GOT3 (cell line): ENCODE measurements at places on chromosomes 6 and 20.

- no peak for DNase-seq
Observed at GRCh38 chr6:147949981-147950622, 392.5 kb upstream of the SASH1 start.

DNA sequence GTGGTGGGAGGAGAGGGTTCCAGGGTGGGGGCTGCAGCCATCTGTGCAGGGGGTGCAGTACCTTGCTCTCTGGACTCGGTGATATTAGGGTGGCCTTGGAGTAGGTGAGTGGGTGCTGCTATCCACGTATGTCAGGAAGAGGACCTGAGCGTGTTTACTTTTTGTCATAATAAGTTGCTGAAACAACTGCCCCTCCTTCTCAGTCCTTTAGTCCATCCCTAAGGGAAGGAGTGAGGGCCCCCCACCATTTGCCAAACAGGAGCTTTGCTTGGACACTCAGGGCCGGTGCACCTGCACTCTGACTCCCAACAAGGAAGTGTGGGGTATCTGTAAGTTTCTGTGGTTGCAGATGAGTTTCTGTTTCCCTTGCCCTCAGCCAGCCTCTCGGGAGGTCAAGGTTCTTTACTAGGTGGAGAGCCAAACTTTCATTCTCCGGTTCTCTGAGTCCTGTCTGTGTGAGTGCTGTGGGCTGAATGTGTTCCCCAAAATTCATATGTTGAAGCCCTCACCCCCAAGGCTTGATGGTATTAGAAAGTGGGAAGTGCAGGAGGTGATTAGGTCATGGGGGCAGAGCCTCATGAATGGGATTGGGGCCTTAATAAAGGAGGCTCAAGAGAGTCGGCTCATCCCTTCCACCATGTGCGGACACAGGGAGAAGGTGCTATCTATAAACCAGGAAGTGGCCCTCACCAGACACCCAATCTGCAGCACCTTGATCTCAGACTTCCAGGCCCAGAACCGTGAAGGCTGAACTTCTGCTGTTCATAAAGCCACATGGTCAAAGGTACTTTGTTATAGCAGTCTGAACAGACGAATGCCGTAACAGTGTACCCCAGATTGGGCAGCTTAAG is 19.6 kb upstream of the CCR6 start:
- no peak for DNase-seq

DNA sequence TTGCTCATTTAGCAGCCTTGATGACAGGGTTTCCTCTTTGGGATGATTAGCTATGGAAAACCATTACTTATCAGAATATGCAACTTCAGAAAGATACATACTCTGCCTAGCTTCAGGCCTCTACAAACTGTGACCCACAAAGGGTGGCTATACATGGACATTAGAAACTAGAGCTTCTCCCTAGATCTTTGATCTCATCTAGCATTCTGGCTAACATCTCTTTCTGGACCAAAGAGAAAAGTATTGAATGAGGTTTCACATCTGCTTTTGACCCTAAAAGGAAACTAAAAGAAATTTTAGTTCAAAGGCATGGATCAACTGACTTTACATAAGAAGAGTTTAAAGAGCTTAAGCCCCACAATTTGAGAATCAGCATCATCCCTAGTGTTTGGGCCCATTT is 12.4 kb upstream of the HMGN3 start:
- no peak for DNase-seq

DNA sequence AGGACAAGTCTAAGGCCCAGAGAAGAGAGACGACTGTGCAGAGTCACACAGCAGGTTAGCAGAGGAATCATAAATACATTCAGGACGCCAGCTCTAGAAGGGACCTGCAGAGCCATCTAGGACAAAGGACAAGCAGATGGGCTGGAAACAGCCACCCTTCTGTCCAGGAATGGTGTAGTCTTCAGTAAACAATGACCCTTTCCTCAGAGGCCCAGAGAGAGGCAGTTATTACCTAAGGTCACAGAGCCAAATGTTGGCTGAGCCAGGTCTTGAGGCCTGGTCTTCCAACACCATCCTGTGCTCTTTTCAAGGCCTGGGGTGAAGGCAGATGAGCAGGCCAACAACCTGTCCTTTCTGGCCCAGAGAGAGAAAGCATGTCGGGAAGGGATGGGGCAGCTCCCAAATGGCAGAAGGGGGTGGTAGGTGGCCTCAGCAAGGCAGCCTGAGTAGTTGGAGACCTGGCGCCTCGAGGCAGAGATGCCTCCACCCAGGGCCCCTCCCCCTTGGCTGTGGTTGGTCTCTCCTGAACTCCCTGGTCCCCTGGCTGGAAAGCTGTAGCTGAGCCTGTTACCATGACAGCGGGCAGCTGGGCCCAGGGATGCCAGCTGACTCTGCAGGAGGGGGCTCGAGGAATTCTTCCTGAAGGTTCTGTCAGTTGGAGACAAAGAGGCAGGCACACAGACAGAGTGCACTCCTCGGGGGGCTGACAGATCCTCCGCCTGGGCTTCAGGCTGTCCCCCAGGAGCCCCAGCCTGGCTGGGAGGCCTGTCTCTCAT is 24.8 kb downstream of the EPB41L1 start:
- DNase-seq: no peak

DNA sequence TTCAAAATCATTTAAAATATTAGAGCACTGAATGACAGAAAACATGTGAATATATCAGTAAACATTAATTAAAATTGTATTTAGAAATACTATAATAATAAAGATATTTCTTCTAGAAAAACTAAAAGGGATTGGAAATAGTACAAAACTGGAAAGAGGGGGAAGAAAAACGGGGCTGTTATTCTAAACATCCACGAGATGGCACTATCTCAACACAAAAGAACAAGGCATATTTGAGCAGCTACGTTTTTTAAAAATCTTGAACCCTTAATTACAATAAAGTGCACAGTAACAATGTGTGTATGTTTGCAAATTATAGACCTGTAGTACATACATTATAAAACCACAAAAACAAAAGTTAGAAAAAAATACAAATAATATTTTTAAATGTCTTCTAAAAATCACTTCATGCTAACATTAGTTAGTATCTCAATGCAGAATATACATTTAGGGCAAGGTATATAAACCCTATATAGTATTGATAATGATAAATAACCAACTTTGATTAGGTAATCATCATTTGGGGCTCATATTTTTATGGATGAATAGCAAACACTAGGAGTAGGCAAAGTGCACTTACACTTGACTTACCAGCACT is 42.5 kb upstream of the PNISR start:
- no peak for DNase-seq

GRCh38 chr20:49542514-49542991 is 25.4 kb downstream of the PTGIS start:
- DNase-seq: no peak

GRCh38 chr6:150298030-150298380 is 70.8 kb upstream of the IYD start:
- DNase-seq: no peak

GRCh38 chr6:75493400-75494064 is at the start of gene FILIP1:
TSS of gene FILIP1 (minus strand) at chr6:75493800. CDS start at chr6:75414972, 78,828 bp downstream.
- DNase-seq: no peak

DNA sequence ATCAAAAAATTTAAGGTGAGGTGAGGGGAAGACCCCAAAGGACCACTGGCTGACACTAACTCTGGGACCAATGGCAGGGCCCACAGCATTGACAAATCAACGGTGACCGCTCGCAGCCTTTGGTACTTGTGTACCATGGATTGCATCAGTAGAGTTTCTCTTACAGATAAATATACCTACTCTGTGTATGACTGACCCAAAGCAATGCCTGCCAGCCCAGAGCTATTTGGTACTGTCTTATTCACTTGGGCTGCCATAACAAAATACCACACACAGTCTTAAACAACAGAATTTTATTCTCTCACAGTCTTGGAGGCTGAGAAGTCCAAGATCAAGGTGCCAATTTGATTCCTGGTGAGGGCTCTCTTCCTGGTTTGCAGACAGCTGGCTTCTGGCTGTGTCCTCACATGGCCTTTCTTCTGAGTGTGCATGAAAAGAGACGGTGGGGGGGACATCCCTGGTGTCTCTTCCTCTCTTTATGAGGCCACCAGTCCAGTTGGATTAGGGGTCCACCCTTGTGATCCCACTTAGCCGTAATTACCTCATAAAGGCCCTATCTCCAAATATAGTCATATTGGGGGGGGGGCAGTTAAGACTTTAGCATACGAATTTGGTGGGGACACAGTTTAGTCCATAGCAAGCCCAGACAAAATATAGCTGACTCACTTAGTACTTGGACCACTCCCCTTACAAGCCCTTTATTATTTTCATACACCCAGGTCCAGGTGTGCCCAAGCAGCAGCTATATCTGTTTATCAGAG is 336.3 kb downstream of the CD83 start:
- no peak for DNase-seq

DNA sequence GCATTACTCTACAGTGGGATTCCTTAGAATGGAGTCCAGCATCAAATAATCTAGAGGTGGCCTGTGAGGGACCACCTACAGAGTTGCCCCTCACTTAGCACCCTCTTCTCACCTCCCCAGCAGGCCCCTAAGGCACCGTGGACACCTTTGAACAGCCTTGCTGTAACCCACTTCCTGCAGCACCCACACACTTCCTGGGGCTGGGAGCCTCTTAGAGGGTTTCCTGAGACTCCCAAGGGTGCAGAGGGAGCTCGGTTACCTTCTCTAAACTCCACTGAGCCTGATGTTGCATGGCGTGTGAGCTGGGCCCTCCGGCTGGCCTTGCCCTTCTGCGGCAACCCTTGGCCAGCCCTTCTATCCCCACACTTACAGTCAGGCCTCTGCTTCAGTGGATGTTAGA is 7.3 kb upstream of the SIRPG start:
- no peak for DNase-seq

GRCh38 chr20:32189691-32190615 is 17.6 kb downstream of the PLAGL2 start:
- no peak for DNase-seq

GRCh38 chr6:16436550-16436949 is 198.2 kb downstream of the GMPR start:
- no peak for DNase-seq

DNA sequence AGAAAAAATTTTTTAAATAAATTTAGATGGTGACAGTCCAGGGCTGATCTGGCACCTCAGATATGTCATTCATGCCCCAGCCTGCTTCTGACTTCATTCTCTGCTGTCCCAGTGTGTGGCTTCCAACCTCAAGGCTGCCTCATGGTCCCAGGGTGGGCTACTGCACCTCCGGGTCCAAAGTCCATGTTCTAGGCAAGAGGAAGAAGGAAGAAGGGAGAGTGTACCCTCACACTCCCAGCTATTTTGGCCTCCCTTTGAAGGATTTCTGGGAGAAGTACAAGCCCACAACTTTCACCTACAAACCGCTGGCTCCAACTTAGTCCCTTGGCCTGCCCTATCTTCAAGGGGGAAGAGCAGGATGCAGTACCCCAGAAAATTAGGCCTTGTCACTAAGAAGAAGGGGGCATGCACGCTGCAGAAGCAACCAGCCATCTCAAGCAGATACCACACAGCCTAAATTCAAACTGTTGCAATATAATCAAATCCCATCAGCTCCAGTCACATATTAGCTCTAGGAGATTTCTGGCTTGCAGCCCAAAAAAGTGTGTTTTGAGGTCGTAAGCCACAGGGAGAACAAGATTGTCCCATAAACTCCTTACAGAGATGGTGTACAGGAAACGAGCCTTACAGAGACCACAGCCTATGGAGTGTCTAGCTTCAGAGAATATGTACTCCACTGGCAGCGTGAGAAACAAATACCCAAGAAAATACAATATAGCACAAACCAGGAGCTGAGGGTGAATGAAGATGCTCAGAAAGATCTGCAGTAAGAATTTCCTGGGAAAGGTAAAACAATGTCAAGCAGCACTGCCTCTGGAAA is 906 bp upstream of the BTN3A2 start:
- DNase-seq: no peak

DNA sequence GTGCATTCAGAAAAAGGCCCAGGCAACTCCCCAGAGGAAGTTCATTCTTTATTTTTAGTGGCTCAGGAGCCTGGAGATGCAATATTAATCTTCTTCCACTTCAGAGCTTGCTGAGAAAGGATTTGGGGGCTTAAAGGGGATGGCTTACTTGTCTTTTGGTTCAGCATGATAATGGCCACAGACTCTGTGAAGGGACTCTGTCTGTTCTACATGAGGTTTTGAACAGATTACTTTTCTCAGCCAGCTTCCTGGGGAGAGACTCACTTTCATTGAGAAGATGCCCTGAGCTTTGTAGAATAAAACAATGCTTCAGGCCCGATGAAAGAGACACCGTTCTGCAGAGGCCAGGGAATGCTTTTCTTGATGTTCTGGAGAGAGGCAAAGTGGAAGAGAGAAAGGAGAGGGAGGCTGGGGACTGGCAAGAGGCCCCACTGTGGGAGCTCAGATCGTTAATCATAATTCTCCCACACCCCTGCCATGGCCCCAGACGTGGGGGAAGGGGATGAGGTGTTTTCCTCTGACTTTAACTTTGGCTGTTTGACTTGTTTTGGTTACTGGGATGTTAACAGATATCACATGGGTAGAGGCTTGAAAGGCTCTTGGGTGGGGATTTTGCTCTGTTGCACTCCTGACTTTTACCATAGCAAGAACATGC is 19.1 kb downstream of the SCP2D1 start:
- DNase-seq: no peak

GRCh38 chr6:81969814-81970213 is 217.3 kb upstream of the TENT5A start:
- no peak for DNase-seq

GRCh38 chr6:35751594-35751993 is 14.8 kb downstream of the ARMC12 start:
- no peak for DNase-seq

DNA sequence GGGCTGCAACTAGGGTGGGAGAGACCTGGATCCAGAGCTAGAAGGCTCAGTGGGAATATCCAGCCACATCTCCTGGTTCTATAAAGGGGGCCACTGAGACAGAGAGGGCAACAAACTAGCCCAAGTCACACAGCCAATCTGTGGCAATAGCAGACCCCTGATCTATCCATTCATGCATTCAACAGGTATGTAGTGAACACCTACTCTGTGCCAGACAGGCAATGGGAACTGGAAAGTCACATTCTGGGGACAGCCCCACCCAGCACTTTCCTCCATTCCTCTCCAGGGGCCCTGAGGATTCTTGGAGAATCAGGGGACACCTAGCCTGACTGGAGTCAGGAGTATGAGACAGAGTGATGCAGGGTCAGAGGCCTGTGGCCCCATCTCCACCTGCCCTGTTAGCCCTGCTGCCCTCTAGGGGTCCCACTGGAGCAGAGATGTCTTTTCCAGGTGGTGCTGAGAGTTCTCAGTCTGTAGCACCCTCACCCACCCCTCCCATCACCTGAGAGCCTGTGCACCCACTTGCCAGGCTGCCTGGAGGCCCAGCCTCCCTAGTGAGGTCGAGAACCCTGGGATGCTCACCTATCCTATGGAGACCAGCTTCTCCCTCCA is 13.6 kb downstream of the BPIFA2 start:
- no peak for DNase-seq

GRCh38 chr6:124055963-124056362 is 252.3 kb downstream of the NKAIN2 start:
- no peak for DNase-seq

GRCh38 chr6:154359161-154359574 is 2.6 kb upstream of the IPCEF1 start:
- DNase-seq: no peak

- DNase-seq: no peak
Observed at GRCh38 chr20:32539026-32539816, 45.9 kb downstream of the NOL4L start.
